Activated naive CD4-positive, alpha-beta T cell treated with anti-CD3 and anti-CD28 coated beads for 36 hours (primary cell): ENCODE measurements at places on chromosomes 16 and 17. TPM values are rescaled to one million over a fixed set of nuclear protein-coding genes. Genes with fewer than 3 reads are reported as not detected.

GRCh38 chr16:49200223-49200820 is 81.3 kb downstream of the CBLN1 start:
- DNase-seq = no peak

GRCh38 chr16:59039066-59039720 is 305.1 kb upstream of the GOT2 start:
- DNase-seq = no peak

GRCh38 chr17:15134363-15134762 is 130.8 kb downstream of the PMP22 start:
- no peak for DNase-seq

DNA sequence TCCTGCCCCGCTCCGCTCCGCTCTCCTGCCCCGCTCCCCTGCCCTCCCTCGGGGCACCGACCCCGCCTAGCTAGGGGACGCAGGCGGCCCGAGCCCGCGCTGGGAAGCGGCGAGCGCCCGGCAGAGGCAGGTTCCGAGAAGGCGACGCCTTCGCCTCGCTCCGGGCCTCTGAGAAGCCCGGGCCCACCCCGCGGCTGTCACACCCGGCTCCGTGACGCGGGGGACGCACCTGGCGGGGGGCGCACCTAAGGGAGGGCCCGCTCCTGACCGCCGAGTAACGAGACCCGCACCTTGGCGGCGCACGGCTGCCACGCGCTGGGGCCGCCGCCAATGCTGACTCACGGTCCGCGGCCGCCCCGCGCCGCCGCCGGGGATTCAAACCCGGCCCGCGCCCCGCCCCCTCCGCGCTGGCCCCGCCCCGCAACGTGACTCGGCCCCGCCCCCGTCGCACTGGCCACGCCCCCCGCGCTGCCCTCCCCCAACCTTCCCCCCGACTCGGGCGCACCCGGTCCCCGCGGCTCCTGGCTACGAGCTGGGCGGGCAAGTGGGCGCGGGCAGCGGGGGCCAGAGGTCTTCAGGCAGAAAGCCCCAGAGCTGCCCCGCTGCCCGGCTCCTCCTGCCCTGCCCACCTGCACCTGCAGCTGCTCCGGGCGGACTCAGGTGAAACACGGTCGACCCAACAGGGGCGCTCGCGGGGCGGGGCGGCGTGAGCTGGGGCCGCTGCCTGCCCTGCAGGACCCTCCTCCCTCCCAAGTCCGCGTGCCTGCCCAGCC is 27.8 kb downstream of the GNPTG start:
- peak; percentile 73 for DNase-seq

DNA sequence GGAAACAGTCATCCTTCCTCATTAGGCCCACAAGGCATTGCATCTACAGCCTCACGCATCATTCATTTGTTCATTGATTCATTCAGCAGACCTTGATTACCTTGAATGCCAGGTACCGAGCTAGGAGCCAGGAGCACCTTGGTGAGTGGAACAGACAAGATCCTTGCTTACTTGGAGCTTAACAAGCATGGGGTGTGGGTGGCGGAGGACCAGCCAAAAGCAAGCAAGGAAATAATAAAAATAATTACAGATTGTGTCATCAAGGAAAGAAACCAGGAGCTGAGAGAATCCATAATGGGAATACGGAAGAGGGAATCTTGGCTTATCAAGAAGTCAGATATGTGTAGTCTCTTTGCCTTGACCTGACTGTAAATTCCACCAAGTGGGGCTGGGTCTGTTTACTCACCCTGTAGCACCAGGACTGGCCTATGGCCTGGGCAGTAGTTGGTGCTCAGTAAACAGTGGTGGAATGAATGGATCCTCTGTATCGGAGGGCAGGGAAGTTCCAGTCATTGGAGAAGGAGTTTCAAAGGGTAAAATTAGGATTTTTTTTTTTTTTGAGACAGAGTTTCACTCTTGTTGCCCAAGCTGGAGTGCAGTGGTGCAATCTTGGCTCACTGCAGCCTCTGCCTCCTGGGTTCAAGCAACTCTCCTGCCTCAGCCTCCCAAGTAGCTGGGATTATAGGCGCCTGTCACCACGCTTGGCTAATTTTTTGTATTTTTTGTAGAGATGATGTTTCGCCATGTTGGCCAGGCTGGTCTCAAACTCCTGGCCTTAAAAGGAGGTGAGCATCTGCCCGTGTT is 157.7 kb downstream of the MSI2 start:
- no peak for DNase-seq

- peak; percentile 58 for DNase-seq
Measured at GRCh38 chr16:1942047-1942809, 771 bp downstream of the MSRB1 start.

GRCh38 chr17:65381152-65381551 is 180.3 kb downstream of the AXIN2 start:
- DNase-seq = no peak

GRCh38 chr17:76683011-76683755 is 27.6 kb downstream of the MXRA7 start:
- DNase-seq = no peak

- DNase-seq = no peak
Measured at GRCh38 chr17:74528491-74529199, 2.6 kb downstream of the CD300LB start.

GRCh38 chr17:57954397-57955182 is 622 bp downstream of the CUEDC1 start:
- no peak for DNase-seq

- DNase-seq = no peak
Measured at GRCh38 chr17:81405411-81405872, 10.2 kb downstream of the BAHCC1 start.

GRCh38 chr17:34082404-34082803 is 172.7 kb upstream of the CCL2 start:
- no peak for DNase-seq

DNA sequence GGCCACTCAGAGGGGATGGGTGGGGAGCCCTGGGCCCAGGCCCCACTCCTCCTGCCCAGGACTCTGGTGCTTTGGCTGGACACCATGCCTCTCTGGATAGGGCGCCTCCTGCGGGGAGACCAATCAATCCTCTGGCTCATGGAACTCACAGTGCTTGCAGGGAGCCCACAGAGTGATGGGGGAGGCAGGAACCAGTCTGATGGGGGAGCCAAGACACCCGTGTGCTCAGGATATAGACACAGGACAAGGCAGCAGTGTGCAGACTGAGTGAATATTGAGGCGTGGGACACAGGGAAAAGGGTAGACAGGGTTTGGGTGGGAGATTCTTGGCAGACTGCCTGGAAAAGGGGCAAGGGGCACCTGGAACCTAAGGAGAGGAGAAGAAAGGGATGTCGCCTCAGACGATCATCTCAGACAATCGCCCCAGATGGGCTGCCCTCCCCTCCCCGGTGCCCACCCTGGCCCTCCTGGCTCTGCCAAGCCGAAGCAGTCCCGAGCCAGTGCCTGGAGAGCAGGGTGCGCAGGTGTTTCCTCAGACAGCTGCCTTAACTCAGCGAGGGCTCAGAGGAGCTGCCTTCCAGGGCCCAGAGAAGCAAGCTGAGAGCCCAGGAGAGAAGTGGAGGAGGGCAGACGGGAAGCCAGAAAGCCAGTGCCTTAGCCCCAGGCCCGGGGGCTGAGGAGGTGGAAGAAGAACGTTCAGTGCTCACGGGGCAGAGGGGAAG is 37.4 kb upstream of the DLX4 start:
- DNase-seq = no peak

GRCh38 chr17:65850486-65850885 is 289.0 kb upstream of the AXIN2 start:
- peak; percentile 31 for DNase-seq

DNA sequence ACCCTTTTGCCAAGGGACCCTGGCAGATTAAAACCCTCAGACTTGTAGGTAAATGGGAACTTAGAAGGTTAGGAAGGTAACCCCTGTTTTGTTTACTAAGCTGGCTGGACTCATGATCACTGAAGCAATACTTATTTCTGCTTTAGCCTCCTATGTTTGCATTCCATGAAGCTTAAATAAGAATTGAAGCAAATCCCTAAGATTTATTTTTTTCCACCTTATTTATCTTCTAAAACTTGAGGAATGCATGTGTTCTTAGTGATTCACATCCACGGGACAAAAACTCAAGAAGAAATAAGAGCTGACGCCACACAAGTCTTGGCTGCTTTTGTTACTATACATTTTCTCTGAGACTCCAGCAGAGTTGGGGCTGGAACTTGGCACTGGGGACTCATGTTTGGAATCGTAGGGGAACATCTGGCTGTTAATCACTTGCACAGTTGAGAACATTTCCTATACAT is 35.5 kb downstream of the CLUAP1 start:
- no peak for DNase-seq

GRCh38 chr17:34979650-34980352 is 511 bp upstream of the LIG3 start:
- DNase-seq = no peak

The VPS9D1 gene
- total RNA-seq = 0.91 TPM

The CHST4 gene
- total RNA-seq = not detected

The TBC1D24 gene
- total RNA-seq = 8.6 TPM

The TSPOAP1 gene
- total RNA-seq = 20.0 TPM

The TEKT5 gene
- total RNA-seq = not detected
